ENCODE measurements at places on chromosomes 7 and 10.

GRCh38 chr7:27943241-27943640 lies 203.3 kb downstream of the TAX1BP1 start:
- no peak for DNase-seq

- no peak for DNase-seq
Observed at GRCh38 chr7:153445641-153446040, 606.6 kb upstream of the DPP6 start.

- DNase-seq, result no peak
Observed at GRCh38 chr7:74332373-74333176, 43.4 kb downstream of the CLIP2 start.

DNA sequence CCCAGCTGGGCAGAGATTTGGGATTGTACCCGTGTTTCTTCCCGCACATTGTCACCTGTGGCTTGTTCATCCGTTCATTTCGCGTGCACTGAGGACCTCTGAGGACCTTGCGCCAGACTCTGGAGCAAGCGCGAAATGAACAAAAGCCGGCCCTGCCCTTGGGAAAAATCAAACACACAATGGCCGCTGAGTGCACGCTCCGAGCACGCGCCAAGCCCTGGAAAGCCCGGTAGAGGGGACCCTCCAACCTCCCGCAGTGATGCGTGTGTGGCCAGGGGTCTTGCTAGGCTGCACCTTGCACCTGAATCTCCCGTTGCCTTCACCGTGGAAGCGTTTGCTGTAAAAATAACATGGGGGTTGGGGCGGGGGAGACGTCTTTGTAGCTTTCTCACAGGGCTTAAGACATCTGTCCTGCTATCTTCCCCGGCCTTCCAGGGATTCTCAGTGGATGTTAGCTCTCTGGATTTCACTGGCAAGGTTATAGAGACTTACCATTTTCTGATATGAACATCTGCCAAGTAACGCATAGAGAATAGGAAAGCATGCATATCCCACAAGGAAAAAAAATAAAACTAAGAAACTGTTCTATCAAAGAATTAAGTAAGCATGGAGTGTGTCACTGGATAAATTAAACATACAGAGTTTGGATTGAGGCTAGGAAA lies 37.3 kb downstream of the ZNF777 start:
- no peak for DNase-seq

GRCh38 chr10:106830471-106830870 lies 334.0 kb downstream of the SORCS1 start:
- DNase-seq, result no peak

- DNase-seq, result no peak
Observed at GRCh38 chr7:106793015-106793975, 71.8 kb upstream of the PIK3CG start.

- no peak for DNase-seq
Observed at GRCh38 chr10:71351087-71351486, 32.0 kb downstream of the SLC29A3 start.
